Inflammatory macrophage treated with lipopolysaccharide for 4 hours (primary cell): ENCODE measurements at places on chromosomes 2 and 18.
A peak's percentile ranks its signal among the peaks of the same experiment; 100 is the strongest.

- DNase-seq = peak; percentile 51
These were observed 171.0 kb upstream of the SIX3 start for GRCh38 chr2:44770221-44771195.

DNA sequence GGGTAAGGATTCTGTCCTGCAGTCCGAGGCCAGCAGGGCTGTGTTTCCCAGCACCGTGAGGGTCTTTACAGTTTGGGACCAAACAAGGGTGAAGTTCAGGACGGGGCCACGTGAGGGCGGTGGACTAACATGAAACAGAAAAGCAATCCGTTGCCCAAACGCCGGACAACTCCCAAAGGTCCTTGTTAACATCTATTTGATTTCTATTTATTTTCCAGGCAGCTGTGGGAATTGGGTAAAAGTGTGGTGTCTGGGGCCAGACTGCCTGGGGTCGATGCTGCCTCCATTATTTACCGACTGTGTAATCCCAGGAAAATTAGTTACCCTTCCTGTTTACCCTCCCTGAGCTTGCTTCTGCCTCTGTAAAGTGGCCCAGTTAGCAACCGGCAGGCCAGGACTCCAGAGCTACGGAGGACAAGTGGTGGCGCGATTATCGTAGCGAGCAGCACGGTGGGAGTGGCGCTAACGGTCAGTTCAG, 66.3 kb upstream of the TCF7L1 start:
- DNase-seq = peak; percentile 54

- DNase-seq = peak; percentile 52
These were observed 41.6 kb downstream of the INO80C start for GRCh38 chr18:35455926-35456763.

- DNase-seq = no peak
These were observed 189.1 kb downstream of the TWIST2 start for GRCh38 chr2:239036819-239037558.

GRCh38 chr2:227503433-227504406, 31.8 kb downstream of the AGFG1 start:
- no peak for DNase-seq
